ENCODE measurements at places on chromosomes 7 and 10.

GRCh38 chr7:155845226-155845625, 33.0 kb upstream of the SHH start:
- no peak for DNase-seq

DNA sequence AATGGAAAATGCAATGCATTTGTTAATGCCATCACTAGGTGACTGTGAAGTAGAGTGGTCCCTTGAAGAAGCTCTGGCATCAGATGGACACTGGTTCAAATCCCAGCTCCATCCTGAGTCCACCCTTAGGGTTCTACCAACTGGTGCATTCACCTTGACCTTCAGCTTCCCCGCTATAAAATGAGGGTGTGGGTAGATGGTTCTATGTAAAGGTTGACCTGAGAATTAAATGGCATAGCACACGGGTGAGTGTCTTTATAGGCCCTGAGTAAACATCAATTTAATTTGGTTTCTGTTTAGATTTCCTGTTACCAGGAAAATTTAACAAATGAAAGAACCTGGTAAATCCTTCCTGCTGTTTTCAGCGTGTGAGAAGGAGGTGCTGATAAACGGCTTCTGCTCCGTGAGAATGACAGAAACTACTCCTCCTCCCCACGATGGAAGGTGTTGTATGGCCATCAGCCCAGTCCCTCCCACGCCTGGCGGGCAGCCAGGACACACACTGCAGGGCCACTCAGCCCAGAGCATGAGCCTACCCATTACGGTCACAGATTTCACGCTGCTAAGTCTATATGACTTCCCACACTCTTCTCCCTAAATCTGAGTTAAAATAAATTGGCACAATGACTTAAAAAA, 210.1 kb downstream of the TNS3 start:
- DNase-seq: no peak

DNA sequence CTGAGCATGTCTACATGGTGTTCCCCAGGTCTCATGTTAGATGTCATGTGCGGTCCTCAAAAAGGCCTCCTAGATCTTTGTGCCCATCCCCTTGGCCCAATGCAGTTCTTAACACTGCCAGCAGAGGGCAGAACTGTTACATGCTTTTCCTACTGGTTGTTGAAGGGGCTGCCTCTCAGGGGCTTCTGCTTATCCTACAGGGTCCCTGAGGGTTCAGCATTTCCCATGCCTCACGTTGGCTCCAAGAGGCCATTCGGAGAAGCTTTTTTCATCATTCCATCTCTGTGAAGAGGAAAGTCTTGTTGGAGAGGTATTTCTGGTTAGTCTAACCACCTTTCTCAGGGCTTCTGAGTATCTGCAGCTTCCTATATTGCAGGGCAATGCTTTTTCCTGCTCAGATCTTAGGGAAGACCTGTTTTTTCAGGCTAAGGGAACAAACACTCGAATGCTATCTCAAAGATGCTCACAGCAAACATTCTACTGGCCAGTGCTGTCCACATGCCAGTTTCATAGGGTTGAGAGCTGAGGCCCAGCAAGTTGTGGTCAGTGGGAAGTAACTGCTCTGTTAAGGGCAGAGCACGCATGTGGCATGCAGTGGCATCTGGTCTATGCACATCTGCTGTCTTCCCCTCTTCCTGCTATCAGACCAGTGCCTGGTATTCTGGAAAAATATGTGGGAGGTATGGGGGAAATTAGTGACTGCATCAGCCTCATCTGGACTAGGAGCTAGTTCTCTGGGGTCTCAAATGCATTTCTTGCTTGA, 31.5 kb downstream of the MBL2 start:
- peak; percentile 9 for DNase-seq

- DNase-seq: no peak
These were observed 254.6 kb downstream of the GRID1 start for GRCh38 chr10:86111902-86112545.

GRCh38 chr7:155032978-155033377, 30.1 kb upstream of the PAXIP1 start:
- no peak for DNase-seq

DNA sequence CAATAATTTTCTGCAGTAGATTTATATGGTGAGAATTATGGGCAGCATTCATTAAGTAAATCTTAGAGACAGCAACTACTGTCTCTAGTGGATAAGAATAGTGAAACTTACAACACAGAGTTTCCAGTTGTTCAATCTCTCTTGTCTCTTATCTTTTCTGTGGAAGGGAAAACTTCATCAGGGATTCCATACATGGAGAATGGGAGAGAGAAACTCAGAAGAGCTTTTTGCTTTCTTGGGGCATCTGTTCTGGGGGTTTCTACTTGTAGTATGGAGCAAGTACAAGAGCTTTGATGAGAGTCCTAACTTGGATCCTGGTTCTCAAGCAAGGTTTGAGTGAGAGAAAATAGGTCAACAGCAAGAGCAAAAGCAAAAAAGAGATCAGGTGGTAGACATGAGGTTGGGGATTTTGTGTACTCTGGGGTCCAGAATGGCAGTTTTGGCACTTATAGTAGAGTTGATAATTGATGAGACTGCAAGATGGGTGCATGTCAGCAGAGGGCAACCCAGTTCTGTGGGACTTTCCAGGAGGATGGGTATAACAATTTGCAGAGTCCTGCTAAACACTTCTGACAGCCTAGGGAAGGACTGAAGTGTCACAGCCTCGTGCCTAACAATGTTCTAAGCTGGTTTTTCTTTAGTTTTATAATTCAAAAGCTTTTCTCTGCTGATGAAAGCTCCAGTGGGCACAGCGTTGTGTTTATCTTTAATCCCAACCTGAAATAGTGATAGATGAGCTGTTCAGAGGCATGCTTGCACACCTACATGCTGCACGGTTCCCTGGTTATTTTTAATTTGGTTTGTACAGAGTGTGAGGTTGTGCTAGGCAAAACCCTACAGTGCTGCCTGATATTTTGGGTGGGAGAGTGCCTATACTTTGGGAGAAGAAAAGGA, 32.0 kb upstream of the STRIP2 start:
- no peak for DNase-seq

DNA sequence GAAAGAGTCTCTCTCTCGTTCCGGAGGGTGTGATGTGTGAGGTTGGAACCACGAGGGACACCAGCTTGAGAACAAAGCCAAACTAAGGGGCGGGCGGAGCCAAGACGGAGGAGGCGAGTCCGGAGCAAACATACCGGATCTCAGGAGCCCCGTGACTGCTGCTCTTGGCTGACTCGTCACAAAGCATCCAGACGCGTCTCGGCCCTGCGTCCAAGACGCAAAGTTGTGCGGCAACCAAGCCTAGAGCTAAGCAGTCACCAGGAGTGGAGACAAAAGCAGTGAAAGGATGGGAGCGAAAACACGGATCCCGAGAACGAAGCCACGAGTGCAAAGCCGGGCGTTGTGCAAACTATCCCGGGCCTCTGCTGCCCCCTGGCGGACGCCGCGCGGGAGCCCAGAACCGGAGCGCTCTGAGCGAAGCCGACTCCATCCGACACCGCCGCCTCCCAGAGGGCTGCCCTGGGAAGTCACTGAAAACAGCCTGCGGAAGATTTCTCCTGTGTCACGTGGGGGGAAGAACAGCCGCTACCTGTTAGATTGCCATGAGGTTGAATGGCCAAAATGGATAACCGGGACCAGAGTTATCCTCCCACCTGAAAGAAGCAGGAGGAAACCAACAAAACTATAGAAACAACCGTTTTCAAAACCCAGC, 46.4 kb upstream of the TMEM72 start:
- peak; percentile 71 for DNase-seq

DNA sequence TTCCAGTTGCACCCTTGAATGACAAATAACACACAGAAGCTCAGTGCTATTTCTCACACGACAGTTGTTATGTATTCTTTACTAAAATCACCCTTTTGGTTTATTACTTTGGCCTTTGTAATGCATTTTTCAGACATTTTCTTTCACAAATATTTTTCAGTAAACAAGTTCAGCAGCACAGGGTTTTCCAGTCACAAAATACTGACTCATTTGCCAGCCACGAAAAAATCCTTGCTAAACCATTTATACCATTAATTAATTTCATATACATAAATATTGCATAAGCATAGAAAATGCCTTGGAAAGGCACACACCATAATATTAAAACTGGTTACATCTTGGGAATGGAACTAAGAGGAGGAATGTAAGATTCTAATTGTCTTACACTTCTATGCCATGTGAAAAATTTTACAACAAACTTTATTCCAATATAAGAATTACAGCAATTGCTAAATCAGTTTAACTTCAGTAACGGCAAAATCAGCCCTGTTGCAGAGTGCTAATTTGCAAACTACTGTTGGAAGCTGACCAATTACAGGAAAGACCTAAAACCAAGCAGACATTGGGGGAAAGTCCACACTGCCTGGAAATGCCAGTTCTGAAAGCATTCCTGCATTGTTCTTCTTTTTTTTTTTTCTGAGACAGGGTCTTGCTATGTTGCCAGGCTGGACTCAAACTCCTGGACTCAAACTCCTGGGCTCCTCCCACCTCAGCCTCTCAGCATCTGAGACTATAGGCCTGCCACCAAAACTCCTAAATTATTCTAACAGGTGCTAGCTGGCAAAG, 31.6 kb upstream of the PBLD start:
- no peak for DNase-seq

DNA sequence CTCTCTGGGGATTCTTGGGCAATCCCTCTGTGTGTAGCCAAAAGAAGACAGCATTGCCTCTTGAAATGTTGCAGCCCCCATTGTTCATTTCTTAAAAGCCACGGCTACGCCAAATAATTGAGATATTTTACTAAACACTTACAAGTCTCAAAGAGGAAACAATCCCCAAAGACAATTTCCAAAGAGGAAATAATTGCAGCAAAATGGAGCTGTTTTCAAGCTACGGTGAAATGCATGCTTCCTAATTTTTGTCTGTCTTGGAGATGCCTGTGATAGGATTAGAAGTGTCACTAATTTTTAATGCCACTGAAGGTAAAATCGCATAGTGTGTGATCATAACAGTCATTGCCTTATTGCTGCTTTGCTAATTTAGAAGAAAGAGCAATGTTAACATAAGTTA, 72.9 kb upstream of the NAMPT start:
- DNase-seq: no peak

GRCh38 chr7:17166824-17167379, 131.6 kb upstream of the AHR start:
- DNase-seq: no peak

DNA sequence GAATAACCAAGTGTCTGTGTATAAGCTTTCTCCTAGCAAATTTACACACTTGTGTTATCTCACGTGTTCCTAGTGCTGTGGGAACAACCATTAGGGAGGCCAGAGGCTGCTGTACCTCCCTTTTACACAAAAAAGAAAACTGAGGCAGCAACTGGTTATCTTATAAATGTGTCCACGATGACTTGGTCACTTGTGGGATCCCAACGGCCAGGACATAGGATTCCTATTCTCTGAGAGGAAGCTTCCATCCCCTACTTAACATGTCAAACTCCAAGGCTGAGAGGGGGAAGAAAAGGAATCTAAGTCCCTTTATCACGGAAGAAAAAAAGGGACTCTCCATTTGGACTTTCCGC, 484 bp downstream of the ZNF438 start:
- peak; percentile 6 for DNase-seq

- DNase-seq: no peak
These were observed at the start of gene NRP1 for GRCh38 chr10:33334153-33334804. NRP1 (minus strand) TSS chr10:33334667; CDS start chr10:33334382, 285 bp downstream.

- no peak for DNase-seq
These were observed 257.9 kb downstream of the GRID1 start for GRCh38 chr10:86108696-86109095.

- DNase-seq: peak; percentile 47
These were observed 983 bp downstream of the FZD8 start for GRCh38 chr10:35640951-35641675.

GRCh38 chr7:41885078-41885477, 182.2 kb upstream of the INHBA start:
- DNase-seq: no peak

GRCh38 chr7:8384901-8385300, 48.5 kb upstream of the NXPH1 start:
- no peak for DNase-seq

DNA sequence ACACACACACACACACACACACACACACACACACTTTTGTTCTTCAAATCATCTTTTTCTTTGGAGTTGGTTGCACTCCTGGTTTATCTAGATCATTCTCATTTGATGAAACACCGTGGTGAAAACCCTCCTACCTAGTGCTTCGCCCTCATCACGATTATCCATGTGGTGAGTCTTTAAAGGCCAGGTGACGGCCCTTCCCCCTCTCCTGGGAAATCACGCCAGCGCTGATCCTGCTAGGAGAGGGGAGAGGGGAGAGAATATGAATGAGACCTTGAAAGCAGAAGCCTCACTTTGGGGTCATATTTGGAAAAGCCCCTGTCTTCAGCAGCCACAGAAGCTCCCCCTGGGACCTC, 103.9 kb upstream of the LRRC4 start:
- no peak for DNase-seq

DNA sequence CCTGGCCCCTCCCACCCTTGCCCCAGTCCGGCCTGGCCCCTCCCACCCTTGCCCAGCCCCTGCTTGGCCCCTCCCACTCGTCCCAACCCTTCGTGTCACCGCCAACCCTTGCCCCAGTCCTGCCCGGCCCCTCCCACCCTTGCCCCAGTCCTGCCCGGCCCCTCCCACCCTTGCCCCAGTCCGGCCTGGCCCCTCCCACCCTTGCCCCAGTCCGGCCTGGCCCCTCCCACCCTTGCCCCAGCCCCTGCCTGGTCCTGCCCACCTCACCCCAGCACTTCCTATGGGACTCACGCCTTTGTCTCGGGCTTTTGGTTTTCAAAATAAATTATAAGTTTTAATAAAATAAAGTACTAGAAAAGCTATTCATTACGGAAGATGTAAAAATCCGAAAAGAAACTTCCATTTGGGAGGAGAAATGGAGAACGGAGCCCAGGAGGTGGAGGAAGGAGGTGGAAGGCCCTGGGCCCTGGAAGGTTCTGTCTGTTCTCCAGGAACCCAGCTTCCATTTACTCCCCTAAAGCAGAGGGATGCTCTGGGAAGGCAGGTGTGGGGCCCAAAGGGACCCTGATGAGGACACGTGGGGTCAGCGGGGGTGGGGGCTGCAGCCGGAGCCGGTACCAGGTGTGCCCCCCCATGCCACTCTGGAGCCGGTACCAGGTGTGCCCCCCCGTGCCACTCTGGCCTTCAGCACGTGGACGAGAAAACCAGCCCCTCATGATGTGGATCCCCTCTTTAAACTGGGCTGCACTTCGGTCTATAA, 52.2 kb downstream of the PWWP2B start:
- no peak for DNase-seq

- DNase-seq: no peak
These were observed 18.3 kb downstream of the ZFAND2A start for GRCh38 chr7:1141651-1142050.

All from naive B cell (primary cell).